ENCODE measurements at places on chromosomes 3 and 15.

DNA sequence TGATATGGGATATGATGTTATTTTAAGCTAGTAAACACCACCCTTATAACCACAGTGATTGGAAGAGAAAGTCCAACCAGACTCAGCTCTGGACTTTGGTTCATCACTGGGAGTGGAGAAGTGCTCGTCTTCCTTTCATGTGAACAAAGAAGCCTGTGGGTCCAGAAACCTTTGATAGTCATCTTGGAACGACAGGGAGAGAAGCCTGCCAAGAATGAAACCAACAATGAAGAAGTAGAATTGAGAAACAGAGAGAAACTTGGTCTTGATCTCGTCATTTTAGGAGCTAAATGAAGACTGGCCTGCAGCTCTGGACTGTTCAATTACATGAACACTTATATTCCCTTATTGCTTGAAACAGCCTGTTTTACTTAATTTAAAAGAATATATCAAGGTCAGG, 13.1 kb upstream of the SLC35G2 start:
- DNase-seq = no peak

DNA sequence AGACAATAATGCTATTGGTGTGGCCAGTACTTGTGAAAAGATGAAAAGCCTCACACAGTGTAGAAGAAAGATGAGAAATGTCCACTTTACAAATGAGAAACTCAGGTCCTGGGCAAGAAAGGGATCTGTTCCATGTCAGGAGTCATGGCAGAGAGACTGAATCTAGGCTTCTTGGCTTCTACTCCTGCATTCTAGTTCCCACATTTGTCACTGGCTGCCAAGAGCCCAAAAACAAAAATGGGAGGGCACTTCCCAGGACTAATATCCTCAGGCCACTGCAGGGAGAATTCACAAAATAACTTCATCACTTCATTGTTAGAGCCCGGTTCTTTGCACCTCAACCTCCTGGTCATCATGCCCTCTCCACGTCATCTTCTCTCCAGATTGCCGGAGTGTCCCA, 337.5 kb downstream of the NTRK3 start:
- DNase-seq = no peak

DNA sequence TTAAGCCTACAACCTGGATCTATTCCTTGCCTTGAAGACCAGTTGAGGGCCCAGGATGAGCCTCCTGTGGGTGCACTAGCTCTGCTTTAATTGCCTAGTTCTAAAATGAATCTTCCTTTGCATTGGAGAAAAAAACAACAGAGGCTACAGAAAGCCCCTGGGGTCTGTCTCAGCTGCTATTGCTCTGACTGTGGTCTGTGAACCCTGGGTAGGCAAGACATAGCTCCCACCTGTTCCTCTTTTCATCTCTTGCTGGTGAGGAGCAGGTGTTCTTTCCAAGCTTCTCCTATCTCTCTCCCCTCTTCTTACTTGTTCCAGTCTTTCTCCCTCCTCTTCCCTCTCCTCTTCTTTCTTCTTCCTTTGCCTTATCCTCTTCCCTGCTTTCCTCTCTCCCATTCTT, 28.8 kb downstream of the RBP2 start:
- DNase-seq = no peak

- no peak for DNase-seq
These were observed 2.8 kb upstream of the NEK4 start for GRCh38 chr3:52773361-52774065.

- DNase-seq = no peak
These were observed 44.6 kb downstream of the ZBTB38 start for GRCh38 chr3:141412936-141413354.

GRCh38 chr3:124620600-124621063, 109.6 kb upstream of the UMPS start:
- DNase-seq = no peak

GRCh38 chr3:71881041-71881440, 96.1 kb upstream of the PROK2 start:
- DNase-seq = no peak

DNA sequence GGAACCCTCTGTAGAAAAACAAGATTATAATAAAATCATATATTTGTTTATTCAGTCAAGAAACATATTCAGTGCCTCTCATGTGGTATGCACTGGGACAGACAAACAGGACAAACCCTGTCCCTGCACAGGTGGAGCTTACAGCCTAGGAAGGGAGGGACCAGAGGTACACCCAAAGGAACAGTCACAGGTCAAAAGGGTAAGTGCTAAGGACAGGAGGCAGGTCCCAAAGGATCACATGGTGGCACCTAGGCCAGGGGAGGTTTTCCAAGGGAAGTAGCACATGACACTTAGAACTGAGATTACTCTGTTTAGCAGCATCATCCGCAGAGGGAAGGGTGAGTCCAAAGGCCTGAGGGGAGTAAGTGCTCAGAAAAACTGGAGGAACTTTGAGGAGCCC, 254.4 kb upstream of the ARRDC4 start:
- no peak for DNase-seq

DNA sequence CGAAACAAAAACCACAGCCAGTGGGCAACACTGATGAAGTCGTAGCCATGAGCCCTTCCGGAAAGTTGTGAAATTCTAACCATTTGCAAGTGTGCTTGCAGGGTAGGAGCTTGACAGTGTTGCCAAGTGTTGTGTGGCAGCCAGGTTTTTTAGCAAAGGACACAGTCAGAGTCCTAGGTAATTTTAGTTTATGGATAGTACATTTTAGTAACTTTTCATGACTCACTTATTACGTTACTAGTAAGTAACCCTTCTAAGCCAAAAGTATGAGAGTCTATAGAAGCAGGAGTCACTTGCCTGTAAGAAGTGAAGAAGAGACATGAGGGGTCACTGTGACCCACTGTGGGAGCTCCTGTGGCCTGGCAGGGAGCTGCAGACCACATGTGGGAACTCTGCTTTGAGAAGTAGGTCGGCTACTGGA, 54.8 kb upstream of the ADPGK start:
- DNase-seq = no peak

DNA sequence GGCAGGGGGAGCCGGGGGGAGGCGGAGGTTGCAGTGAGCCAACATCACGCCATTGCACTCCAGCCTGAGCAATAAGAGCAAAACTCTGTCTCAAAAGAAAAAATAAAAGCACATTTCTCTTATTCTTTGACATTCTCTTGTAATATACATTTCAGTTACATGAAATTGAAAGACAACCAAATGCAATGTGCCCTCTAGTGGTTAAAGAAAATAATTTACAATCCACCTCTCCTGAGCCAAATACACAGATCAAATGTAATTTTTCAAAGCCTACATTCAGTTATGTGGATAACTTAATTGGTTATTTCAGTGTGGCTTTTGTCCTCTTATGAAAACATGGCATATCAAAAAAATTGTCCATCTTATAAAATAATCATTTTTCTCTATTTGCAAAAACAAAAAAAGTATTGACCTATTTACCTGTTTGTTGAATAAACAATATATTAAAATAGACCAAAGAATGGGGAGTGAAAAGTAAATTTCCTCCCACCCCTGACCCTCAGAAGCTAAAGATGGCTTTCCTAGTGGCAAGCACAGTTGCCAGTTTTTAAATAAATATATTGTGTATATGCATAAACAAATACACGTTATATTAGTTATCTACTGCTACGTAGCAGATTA, 14.2 kb upstream of the U2SURP start:
- DNase-seq = no peak

- DNase-seq = no peak
These were observed 2.0 kb downstream of the SMC4 start for GRCh38 chr3:160401291-160402095.

DNA sequence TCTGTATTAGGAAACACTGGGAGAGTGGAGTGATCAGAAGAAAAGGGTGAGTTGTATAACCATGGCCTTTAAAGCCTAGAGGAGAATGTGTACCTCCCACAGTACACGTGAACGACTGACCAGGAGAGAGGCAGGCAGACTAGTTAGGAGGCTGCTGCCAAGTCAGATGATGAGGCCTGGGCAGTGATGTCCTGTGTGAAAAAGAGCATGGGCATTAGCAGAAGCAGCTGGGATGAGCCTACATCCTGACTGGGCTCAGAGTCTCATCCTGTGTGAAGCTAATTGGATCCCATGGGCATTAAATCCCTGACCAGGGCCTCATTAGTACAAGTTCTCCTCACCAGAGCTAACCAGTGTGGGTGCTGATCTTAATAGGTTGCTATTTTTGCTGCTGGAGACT, 89.1 kb upstream of the SLC2A2 start:
- no peak for DNase-seq
